ENCODE measurements at places on chromosomes 2 and 18.

DNA sequence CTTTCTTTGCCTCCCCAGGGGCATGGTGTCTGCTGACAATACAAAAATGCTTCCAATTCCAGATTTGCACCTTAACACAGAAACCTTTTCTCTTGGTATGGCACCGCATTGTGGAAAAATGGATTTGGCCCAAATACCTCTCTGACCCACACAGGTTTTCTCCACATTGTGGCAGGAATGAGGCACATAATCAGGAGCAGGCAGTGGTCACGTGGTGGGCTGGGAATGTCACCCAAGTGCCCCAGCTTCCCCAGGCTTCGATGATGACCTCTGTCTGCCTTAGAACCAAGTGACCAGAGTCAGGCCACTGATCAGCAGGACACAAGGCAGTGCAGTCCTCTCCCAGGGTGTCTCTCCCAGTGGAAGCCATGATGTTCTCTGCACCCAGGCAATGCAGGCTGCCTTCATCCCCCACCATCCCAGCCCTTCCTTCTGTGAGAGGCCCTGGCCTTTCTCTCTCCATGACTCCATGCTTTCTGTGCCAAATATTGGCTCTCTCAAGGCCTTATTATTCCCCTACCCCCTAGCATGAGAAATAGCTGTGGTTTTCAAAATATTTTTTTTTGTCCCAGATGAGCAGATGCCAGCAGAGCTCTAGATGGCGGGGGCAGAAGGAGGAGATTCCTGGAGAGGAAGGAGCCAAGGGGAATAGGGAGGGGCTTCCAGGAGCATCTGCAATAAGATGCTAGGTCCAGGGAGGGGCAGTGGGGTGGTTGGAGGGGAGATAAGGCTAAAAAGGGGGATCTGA lies 198.9 kb downstream of the ACKR3 start:
- H3K4me3 ChIP-seq, result no peak overlapping the region
- DNase-seq, result no peak
- H3K36me3 ChIP-seq, result no peaks in the 10 kb centered on the region
- H3K4me1 ChIP-seq, result peaks cover 22% of the 10 kb centered on the region

GRCh38 chr2:96701636-96702035 lies 38.2 kb downstream of the LMAN2L start:
- DNase-seq, result no peak
- no peak overlapping the region for H3K4me3 ChIP-seq
- H3K36me3 ChIP-seq, result peaks cover 31% of the 10 kb centered on the region
- no peak overlapping the region for H3K27ac ChIP-seq
- H3K27me3 ChIP-seq, result no peaks in the 10 kb centered on the region
- H3K4me1 ChIP-seq, result no peaks in the 10 kb centered on the region

- no peaks in the 10 kb centered on the region for H3K36me3 ChIP-seq
- peaks cover 3% of the 10 kb centered on the region for H3K4me1 ChIP-seq
- no peak overlapping the region for H3K27ac ChIP-seq
- no peak overlapping the region for H3K4me3 ChIP-seq
- H3K27me3 ChIP-seq, result no peaks in the 10 kb centered on the region
- no peak for DNase-seq
These were observed 8.2 kb downstream of the SPTBN1 start for GRCh38 chr2:54464341-54464740.

DNA sequence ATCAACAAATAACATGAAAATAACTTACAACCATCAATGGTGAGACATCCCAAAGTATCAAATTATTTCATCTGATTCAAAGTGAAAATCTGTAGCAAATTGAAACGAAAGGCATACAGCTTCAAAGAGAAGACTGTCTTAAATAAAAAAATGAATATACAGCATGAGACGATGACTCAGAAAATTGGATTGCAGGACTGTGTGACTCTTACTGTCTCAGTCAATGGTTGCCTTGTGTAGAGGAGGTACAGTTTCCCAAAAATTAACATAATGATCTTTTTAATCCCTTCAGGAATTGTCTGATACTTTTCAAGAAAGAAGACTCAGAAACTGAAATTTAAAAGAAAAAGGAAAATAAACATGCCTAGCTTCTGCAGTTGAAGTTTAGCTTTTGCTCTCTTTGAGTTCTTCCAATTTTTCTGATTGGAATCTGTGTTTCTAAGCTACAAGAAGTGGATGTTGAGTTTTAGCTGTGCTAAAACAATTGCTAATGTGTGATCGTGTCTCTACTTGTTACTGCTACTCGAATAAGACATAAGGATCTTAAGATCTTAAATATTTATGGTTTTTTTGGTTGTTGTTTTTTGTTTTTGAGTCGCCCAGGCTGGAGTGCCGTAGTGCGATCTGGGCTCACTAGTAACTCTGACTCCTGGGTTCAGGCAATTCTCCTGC lies 41.1 kb upstream of the EPB41L3 start:
- H3K36me3 ChIP-seq, result no peaks in the 10 kb centered on the region
- H3K4me1 ChIP-seq, result peaks cover 11% of the 10 kb centered on the region
- no peaks in the 10 kb centered on the region for H3K27me3 ChIP-seq

GRCh38 chr18:3605954-3606443 lies 156.0 kb downstream of the TGIF1 start:
- no peaks in the 10 kb centered on the region for H3K36me3 ChIP-seq
- H3K27ac ChIP-seq, result peak overlapping the region; percentile 98
- peaks cover 7% of the 10 kb centered on the region for H3K4me1 ChIP-seq

GRCh38 chr2:171522788-171523087 lies 464 bp downstream of the CYBRD1 start:
- peak overlapping the region; percentile 61 for H3K27ac ChIP-seq
- peak overlapping the region; percentile 69 for H3K4me3 ChIP-seq
- no peaks in the 10 kb centered on the region for H3K27me3 ChIP-seq
- no peaks in the 10 kb centered on the region for H3K36me3 ChIP-seq
- no peak for DNase-seq
- H3K4me1 ChIP-seq, result no peaks in the 10 kb centered on the region

DNA sequence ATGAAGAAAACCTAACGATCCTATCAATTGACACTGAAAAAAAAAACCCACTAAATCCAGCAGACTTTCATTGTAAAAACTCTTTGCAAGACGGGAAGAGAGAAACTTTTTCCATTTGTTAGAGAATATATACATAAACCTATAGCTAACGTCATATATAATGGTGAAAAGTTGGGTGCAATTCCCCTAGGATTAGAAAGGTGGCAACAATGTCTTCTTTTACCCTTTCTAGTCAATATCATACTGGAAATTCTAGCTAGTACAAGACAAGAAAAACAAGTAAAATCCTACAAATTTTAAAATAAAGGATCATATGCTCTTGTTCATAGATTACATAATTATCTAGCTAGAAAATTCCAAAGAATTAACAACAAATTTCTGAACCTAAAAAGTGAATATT lies 1596.5 kb upstream of the LRRTM1 start:
- H3K36me3 ChIP-seq, result no peaks in the 10 kb centered on the region
- H3K27ac ChIP-seq, result no peak overlapping the region
- H3K4me3 ChIP-seq, result no peak overlapping the region
- H3K27me3 ChIP-seq, result no peaks in the 10 kb centered on the region
- H3K4me1 ChIP-seq, result no peaks in the 10 kb centered on the region

- H3K27ac ChIP-seq, result no peak overlapping the region
- H3K4me1 ChIP-seq, result no peaks in the 10 kb centered on the region
- H3K27me3 ChIP-seq, result no peaks in the 10 kb centered on the region
- H3K4me3 ChIP-seq, result no peak overlapping the region
- DNase-seq, result no peak
These were observed 25.8 kb downstream of the CALCRL start for GRCh38 chr2:187422282-187422681.

- H3K36me3 ChIP-seq, result no peaks in the 10 kb centered on the region
- H3K4me3 ChIP-seq, result no peak overlapping the region
- H3K27ac ChIP-seq, result no peak overlapping the region
- no peak for DNase-seq
These were observed 63.7 kb upstream of the TFPI start for GRCh38 chr2:187617905-187618304.

- DNase-seq, result no peak
- peaks cover 7% of the 10 kb centered on the region for H3K4me1 ChIP-seq
- no peak overlapping the region for H3K4me3 ChIP-seq
- no peaks in the 10 kb centered on the region for H3K36me3 ChIP-seq
- H3K27ac ChIP-seq, result no peak overlapping the region
These were observed 2.6 kb upstream of the KCNE4 start for GRCh38 chr2:223049356-223049755.

DNA sequence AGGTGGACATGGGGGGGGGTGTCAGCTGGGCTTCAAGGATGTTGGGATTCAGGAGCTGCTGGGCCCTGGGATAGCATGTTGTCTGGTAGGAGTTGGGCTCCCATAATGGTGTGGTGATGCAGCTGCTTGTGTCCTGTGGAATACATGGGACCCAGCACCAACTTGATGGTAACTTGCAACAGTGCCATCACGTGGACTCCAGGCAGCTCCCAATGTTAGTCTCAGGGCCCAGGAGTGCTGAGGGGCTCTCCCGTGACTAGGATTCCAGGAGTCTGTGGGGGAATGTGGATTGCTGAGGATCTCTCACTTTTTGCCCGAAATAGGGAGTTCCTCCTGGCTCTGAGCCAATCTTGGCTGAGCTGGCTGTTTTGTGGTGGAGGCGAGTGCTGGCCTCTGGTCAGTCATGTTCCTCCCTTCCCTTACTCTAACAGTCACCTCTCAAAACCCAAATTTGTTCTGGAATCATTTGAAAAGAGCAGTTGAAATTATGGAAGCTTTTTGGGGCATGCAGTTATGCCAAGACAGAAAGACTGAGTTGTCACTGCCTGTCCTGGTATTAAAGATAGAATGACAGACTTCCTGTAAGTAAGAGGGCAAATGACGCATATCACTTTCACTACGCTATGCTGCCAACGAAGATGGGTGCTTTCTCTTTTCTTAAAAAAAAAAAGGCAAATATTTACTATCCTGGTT lies 607.1 kb downstream of the ADCYAP1 start:
- H3K4me1 ChIP-seq, result no peaks in the 10 kb centered on the region
- H3K27ac ChIP-seq, result no peak overlapping the region
- H3K36me3 ChIP-seq, result no peaks in the 10 kb centered on the region
- H3K27me3 ChIP-seq, result no peaks in the 10 kb centered on the region

DNA sequence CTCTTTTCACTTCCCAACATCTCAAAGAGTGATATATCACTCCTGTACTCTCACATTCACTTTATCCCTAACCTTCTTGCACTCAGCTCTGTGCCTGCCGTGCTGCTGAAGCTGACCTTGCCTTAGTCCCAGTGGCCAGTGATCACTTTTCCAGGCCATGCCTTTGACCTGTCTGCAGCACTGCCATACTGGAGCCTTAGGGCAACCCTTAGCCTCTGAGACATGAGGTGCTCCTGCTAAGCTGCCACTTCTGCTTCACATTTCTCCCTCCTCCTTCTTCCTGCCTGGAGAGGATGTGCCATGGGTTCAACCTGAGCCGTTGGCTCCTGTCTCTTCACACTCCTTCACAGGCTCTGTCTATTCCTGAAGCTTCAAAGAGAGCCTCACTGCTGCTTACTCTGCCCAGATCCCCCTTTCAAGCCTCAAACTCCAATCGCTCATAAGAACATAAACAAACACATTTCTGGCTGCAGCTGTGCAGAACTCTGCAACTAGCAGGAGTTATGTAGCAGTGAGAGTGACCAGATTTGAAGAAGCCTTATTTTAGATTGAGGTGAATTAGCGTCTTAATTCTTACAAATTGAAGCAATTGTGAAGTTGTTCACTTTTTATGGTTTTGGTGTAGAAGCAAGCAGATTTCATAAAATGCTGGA lies 716.2 kb upstream of the FANCL start:
- H3K27ac ChIP-seq, result no peak overlapping the region
- no peaks in the 10 kb centered on the region for H3K27me3 ChIP-seq
- no peak overlapping the region for H3K4me3 ChIP-seq

DNA sequence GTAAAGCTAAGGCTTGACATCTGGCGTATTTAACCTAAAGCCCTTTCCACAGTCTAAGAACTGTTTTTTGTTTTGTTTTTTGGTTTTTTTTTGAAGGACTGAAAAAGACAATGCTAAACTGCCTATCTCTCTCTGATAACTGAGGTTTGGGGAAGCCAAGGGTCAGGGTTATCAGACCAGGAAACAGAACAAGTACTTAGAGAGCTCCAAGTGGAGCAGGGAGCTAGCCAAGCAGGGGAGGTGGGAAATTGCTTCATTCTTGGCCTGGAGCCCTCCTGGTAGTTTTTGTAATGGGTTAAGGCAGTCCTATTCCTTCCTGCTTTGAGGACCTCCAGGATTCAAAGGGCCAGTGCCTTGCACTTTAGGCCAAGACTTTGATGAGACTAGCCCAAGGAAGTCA lies 154.3 kb upstream of the LTBP1 start:
- no peaks in the 10 kb centered on the region for H3K4me1 ChIP-seq
- H3K27me3 ChIP-seq, result no peaks in the 10 kb centered on the region
- H3K27ac ChIP-seq, result no peak overlapping the region

DNA sequence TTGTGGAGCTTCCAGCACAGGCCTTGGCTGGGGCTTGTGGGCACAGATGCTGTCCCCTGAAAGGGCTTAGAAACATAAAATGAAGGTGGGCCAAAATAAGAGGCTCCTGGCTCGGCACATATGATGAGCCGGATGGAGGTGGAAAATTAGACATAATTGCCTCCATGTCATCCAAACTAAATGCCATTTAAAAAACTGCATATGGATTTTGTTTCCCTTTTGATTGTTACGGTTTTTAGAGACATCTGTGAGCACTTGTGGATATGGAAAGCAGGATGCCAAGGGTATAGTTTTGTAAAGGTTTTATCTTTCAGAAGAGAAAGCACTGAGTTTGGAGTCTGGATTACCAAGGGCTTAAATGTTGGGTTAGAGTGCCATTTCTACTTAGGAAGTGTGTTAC lies 498.3 kb downstream of the RIT2 start:
- H3K36me3 ChIP-seq, result no peaks in the 10 kb centered on the region
- no peak for DNase-seq
- H3K27ac ChIP-seq, result no peak overlapping the region
- no peaks in the 10 kb centered on the region for H3K27me3 ChIP-seq
- no peaks in the 10 kb centered on the region for H3K4me1 ChIP-seq
- no peak overlapping the region for H3K4me3 ChIP-seq

- no peak overlapping the region for H3K4me3 ChIP-seq
- DNase-seq, result no peak
- no peak overlapping the region for H3K27ac ChIP-seq
These were observed 453.8 kb upstream of the MC4R start for GRCh38 chr18:60826346-60826745.

- peak overlapping the region; percentile 85 for H3K4me3 ChIP-seq
- H3K36me3 ChIP-seq, result no peaks in the 10 kb centered on the region
- peaks cover 12% of the 10 kb centered on the region for H3K4me1 ChIP-seq
- H3K27me3 ChIP-seq, result no peaks in the 10 kb centered on the region
These were observed 1.2 kb downstream of the CFLAR start for GRCh38 chr2:201116959-201117734.

- DNase-seq, result peak; percentile 6
- peaks cover 2% of the 10 kb centered on the region for H3K4me1 ChIP-seq
- no peak overlapping the region for H3K4me3 ChIP-seq
- no peaks in the 10 kb centered on the region for H3K27me3 ChIP-seq
These were observed 36.9 kb upstream of the MEX3C start for GRCh38 chr18:51234117-51235008.

DNA sequence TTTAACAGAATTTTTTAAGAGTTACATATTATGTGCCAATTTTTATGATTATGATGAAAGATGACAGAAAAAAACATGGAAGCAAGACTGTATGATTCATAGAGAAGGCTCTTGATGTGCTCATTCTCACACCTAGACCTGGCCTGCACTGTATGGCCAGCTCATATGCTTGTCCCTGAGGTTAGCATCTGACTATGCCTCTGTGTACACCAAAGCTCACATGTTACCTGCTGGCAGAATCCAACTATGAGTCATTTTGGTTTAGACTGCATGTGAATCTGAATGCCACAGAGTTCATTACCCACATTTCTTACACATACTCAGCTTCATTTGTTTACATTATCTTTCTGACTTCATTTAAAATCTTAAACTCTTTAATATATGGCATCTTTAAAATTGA lies 139.0 kb downstream of the DSC3 start:
- H3K27me3 ChIP-seq, result no peaks in the 10 kb centered on the region
- no peaks in the 10 kb centered on the region for H3K4me1 ChIP-seq
- H3K27ac ChIP-seq, result no peak overlapping the region
- peak; percentile 60 for DNase-seq
- no peaks in the 10 kb centered on the region for H3K36me3 ChIP-seq

Data from mesenchymal stem cell (in vitro differentiated cells and primary cell).